ENCODE measurements at places on chromosomes 5 and 9.

- DNase-seq, result no peak
These were observed 404.0 kb upstream of the FAM174A start for GRCh38 chr5:100131161-100131560.

DNA sequence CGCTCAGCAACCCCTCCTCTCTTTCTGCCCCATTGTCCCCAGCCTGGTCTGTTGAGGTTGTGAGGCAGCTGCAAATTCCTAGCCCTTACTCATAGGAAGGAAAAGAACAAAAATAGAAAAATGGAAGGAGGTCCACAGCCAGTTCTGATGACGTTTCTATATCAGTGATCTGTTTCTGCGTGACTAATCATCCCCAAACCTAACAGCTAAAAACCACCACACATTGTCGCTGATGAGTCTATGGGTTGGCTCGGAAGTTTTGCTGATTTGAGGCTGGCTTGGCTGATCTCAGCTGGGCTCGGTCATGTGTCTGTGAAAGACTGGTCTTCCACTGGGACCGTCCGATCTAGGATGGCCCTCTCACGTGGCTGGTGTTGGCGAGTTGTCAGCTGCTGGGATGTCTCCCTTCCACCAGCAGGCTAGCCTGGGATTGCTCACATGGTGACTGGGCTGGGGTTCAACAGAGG lies 200.6 kb upstream of the ZNF618 start:
- no peak for DNase-seq

DNA sequence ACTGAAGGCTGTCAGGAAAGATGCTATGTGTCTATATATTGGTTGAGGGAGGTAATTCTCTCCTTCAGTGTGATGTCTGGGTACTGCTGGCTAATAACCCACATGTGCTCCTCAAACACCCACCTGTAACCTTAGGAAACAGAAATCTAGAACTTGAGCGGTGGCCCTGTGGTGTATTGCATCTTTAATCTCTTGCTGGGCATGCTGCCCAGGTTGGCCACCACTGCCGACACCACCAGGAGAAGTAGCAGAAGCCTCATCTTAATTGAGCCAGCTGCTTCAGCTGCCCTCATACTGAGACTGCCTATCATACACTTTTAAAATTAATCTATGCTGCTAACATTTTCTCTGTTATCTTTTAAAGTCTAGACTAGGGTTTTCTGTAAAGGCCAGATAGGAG lies 103.5 kb upstream of the C5orf63 start:
- no peak for DNase-seq

DNA sequence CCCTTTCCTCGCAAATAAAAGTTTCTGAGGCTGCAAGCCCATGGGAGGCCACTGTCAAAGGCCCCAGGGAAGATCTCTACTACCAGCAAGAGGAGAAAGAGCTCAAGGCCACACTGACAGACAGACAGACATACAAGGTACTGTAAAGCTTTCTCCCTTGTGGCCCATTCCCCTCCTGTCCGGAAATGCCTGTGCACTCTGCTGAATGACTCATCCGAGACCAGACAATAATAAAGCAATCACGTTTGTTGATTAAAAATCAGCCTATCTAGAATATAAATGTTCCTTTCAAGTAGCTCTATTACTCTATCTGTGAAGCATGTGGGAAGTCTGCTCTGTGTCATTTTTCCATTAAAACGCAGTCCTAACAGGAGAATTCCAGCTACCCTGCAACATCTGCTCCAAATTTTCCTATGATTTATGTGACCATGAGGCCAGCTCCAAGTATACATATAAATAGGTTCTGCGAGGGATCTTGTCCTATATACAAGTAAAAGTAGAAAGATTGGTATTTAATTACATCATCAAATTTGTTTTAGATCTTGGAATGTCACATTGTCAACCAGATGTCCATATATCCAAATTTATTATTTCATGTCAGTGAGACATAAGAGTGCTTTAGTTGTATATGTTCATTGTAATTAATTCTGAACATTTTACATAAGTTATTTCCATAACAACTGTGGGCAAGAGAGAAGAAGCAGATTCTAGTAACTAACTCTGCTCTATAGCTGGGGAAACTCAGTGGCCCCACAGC lies 34.7 kb upstream of the TGFBI start:
- DNase-seq, result no peak

DNA sequence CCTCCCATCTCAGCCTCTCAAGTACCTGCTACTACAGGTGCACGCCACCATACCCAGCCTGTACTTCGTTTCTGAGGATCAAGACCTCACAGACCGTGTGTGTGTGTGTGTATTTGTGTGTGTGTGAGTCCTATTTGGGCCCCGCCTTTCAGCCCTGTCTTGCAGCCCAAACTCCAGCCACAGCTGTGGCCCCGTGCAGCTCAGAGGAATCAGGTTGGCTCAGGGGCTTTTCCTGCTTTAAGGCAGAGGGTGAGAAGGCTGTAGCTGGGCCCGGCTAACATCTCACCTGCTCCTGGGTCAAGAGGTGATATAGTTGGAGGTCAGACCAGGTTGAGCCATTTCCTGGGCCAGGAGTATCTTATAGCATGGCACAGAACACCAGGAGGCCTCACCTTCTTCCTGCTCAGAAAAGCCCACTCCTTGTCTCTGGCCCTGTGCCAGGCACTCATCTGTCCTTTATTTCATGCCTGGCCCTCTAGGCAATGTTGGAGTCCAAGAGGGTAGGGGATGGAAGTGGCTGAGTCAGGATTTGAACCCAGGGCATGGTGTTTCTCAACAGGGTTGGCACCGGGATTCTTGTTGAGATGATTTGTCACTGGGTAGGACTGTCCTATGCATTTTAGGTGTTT lies 1.6 kb upstream of the PHYKPL start:
- DNase-seq, result no peak

DNA sequence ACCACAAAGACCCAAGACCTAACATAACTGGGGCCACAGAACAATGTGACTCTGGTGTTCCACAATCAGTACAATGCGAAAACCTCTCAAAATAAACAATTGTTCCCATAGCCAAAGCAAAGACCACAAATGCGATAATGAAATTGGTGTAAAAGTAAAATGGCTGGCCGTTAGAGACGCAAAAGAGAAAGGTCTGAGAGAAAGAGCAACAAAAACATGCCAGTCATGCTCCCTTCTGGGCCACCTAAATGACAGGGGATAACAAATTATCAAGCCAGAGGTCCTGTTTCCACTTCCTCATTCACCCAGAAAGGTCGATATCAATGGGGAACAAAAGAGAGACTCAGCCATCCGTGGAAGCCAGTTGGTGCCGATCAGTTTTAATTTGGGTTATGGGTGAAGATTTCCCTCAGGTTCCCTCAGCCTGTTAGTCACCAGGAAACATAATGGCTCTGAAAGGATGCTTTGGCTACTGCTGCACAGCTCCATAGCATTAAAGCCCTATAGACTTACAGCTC lies 9.2 kb upstream of the CFAP95 start:
- DNase-seq, result no peak

DNA sequence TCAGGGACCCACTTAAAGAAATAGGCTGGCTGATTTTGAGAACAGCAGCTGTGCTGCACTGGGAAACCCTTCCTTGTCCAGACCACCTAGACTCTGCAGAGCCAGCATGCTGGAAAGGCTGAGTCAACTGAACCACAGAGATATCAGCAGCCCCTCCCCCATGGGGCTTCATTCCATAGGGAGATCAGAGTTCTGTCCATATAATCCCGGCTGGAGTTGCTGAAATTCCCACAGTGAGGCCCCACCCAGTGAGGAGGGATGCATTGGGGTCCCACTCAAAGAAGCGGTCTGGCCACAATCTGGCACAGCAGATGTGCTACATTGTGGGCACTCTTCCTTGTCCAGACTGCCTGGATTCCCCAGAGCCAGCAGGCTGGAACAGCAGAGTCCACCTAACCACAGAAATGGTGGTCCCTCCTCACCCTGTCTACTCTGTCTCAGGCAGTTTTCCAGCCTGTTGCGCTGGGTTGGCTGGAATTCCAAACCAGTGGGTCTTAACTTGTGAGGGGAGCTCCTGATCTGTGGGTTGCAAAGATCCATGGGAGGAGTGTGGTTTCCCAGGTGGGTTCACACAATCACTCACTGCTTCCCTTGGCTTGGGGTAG lies 127.1 kb downstream of the RNF180 start:
- DNase-seq, result no peak

DNA sequence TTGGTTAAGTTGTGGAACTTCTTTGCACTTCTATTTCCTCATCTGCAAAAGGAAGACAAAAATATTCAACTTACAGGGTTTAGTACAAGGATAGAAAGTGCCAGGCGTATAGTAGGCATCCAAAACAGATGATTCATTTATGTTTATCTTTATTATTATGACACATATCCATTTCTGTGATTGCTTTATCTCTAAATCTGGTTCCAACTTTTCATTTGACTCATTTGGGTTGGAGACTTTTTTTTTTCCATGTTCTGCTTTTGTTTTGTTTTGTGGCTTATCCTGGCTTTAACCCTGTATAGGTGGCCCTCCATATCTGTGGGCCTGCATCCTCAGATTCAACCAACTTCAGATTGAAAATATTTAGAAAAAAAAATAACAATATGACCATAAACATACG lies 186.7 kb upstream of the SLC24A2 start:
- DNase-seq, result no peak

- DNase-seq, result no peak
These were observed 187.9 kb upstream of the EGFLAM start for GRCh38 chr5:38070304-38070950.

DNA sequence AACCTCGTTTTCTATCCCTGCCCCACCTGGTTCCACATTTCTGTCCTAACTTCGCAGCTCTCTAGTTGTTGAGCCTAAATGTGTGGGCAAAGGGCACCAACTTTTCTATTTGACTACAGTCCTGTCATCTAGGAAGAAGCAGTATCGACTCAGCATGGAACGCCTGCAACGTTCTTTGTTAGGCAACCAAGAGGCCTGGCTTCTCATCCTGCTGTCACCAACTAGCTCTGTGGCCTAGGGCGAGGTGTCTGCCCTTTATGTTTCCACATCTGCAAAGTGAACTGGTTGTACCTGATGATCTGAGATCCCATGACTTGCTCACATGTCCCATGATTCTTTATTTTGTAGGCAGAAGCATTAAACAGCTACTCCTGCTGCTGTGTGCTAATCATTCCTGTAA lies 248.9 kb downstream of the ADAMTSL1 start:
- no peak for DNase-seq
